KBM-7 (cell line): ENCODE measurements at places on chromosomes 7 and 10.

- DNase-seq: no peak
These were observed 348.5 kb upstream of the PRKCQ start for GRCh38 chr10:6928586-6928985.

- no peak for DNase-seq
These were observed 146.5 kb downstream of the SFMBT2 start for GRCh38 chr10:7264313-7264756.

DNA sequence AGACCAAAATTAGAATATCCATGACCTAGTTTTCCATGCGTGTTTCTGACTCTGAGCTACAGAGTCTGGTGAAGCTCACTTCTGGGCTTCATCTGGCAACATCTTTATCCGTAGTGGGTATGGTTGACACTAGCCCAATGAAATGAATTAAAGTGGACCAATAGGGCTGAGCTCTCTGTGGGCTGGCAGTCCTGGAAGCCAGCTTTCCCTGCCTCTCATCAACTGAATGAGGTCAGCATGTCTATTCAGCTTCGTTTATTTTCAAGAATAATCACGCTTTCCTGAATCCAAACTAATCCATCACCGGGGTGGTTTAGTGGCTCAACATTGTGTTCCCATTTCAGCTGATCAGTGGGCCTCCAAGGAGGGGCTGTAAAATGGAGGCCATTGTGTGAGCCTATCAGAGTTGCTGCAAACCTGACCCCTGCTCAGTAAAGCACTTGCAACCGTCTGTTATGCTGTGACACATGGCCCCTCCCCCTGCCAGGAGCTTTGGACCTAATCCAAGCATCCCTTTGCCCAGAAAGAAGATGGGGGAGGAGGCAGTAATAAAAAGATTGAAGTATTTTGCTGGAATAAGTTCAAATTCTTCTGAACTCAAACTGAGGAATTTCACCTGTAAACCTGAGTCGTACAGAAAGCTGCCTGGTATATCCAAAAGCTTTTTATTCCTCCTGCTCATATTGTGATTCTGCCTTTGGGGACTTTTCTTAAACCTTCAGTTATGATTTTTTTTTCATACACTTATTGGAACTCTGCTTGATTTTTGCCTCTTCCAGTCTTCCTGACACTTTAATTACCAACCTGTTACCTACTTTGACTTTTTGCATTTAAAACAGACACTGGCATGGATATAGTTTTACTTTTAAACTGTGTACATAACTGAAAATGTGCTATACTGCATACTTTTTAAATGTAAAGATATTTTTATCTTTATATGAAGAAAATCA is 35.5 kb downstream of the CAV1 start:
- no peak for DNase-seq

GRCh38 chr10:61942604-61943461 is 41.3 kb downstream of the ARID5B start:
- DNase-seq: no peak

- no peak for DNase-seq
These were observed 13.3 kb downstream of the SLC37A3 start for GRCh38 chr7:140384894-140385545.

GRCh38 chr7:79452032-79452494 is 1.4 kb downstream of the MAGI2 start:
- DNase-seq: no peak

- peak; percentile 98 for DNase-seq
These were observed at the start of gene ZNF503 for GRCh38 chr10:75401569-75402485. Gene ZNF503 (minus strand): TSS chr10:75401764. CDS start chr10:75401419, 345 bp downstream.

- no peak for DNase-seq
These were observed 31.5 kb upstream of the EFCAB10 start for GRCh38 chr7:105612806-105613205.

GRCh38 chr10:112082120-112082519 is 101.4 kb downstream of the GPAM start:
- DNase-seq: no peak

- DNase-seq: no peak
These were observed 636.1 kb upstream of the FZD8 start for GRCh38 chr10:36278176-36278575.

- DNase-seq: no peak
These were observed 262.0 kb upstream of the NRP1 start for GRCh38 chr10:33596422-33596821.

DNA sequence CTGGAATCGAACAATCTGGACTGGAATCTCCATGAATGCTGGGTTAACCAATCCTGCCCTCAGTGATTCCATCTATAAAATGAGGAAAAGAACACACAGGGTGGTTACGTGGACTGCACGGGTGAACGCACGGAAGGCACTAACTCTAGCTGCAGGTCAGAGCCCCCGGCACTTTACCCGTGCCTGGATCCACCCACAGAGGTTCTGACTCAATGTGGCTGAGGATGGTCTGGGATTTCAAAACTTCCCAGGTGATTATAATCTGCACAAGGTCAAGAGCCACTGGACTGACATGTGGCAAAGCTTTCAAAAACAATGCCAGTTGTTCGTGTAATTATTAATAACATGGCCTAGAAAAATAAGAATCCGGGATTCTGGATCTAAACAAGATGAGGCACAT is 29.2 kb downstream of the KIAA1549 start:
- DNase-seq: no peak

DNA sequence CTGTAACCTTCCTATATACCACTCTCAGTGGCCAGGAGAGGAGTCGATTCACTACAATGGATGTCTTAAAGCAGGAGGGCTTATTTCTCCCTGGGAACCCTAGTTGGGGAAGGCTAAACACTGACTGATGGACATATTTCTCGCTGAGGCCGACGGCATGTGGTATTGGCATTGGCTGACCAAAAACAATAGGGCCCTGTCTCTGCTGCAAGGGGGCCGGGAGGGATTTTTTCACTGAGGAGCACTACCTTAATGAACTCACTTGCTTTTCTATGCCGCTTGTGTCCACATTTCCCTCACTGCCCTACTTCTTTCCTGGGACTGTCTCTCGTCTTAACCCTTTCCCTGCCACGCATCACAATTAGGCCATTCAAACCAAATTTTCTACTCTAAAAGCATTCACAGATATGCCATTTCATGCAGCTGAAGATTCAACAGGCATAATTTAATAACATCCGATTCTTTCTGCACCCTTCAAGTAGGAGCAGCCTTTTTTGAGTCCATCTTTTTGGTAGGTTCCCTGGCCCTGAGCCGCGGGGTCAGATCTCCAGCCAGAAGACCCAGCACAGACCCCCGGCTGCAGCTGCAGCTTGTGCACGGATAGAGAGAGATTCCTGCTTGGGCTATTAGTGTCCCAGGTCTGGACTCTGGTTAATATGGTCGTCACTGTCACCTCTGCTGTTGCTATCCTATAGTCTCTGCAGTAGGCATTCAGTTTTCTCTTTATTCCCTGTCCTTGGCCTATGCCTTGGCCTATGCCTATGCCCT is 118.7 kb downstream of the HIPK2 start:
- DNase-seq: no peak

DNA sequence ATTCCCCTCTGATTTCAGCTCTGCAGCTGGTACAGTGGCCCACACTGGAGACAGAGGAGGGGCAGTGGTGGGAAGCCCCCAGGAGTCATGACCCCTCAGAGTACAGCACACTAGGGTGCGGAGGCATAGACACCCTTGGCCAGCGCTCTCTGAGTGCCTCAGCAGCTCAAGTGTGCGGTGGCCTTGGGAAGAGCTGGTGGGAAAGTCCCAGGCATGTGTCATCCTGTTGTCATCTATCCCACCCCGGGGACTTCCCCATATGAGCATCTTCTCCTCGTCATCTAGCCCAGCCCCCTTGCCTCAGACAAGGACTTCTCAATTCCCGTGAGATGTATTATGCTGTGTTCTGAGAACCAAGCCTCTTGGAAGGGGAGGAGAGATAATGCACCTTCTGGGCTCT is 15.6 kb upstream of the PPIF start:
- peak; percentile 44 for DNase-seq

DNA sequence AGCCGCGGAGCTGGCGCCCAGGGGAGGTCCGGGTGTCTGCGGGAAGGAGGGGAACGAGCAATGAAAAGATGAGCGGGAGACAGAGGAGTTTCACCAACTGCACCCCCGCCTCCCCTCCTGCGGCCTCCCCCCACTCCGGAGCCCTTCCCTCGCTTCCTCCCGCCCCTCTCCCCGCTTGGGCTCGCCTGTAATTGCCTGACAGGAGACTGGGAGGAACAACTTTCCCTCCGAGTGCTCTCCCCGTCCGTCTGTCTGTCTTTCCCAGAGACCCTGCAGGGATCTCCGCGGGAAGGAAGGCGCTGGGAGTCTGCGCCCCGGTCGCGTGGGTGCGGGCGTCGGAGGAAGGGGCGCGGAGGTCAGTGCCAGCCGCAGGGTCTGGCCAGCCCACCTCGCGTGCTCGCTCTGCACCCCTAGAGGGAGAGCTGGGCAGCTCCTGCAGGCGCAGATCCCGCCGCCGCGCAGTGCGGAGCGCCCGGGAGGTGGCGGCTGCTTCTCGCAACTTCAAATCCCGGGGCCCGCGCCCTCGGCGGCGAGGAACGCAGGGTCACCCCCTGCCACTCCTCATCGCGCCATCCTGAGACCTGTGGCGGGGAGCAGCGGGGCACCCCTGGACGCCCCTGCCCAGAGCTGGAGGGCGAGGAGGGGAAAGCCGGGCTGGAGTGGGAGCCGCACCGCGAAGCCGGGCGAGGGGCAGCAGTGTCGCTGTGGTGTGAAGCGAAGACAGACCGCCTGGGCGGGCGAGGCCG is 511 bp upstream of the NRP1 start:
- peak; percentile 87 for DNase-seq

GRCh38 chr7:3005257-3005656 is 38.4 kb downstream of the CARD11 start:
- no peak for DNase-seq

DNA sequence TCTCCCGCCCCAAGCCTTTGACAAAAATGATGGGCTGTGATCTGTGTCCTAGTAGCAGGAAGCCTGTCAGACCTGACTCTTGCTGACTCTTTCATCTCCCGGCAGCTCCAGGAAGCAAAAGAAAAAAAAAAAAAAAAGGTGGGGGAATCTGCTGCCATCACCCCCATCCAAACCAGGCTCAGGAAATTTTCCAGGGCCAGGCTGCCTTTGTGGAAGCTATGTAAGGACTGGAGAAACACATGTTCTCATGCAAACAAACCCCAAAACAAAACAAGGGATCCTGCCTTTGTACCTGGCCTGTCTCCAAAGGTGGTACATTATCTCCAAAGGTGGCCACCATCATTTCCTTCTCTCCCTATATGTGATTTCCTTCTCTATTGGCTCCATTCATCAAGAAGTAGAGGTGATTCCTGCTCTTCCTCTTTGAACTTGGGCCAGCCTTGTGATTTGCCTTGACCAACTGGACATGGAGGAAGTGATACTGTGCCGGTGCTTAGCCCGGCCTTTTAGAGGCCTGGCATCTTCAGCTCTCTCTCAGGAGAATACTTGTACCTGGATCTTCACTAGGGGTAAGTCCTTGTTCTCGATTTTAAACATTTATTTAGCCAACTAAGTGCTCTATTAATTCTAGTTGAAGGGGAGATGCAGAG is 192.2 kb upstream of the SVIL start:
- no peak for DNase-seq

- DNase-seq: no peak
These were observed 47.6 kb upstream of the PDCD4 start for GRCh38 chr10:110824152-110824441.

- DNase-seq: no peak
These were observed 139.8 kb downstream of the CELF2 start for GRCh38 chr10:11157292-11158076.

DNA sequence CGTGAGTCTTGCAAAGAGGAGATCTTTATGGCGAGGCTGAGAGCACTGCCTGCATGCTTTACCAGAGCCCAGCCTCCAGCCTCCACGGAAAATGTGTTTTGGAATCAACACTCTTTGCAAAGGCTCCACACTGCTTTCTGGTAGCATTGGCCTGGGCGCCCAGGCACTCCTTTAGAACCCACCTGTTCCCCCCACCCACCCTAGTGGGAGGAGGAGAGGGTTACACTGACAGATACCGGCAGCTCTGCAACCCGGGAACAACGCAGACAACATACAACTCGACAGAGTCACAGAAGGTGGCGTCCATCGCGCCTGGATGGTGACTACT is 5.5 kb upstream of the MNX1 start:
- DNase-seq: no peak

- peak; percentile 57 for DNase-seq
These were observed 28.6 kb downstream of the PDSS1 start for GRCh38 chr10:26725837-26726727.

- DNase-seq: no peak
These were observed 2.5 kb downstream of the FZD1 start for GRCh38 chr7:91266689-91267090.

DNA sequence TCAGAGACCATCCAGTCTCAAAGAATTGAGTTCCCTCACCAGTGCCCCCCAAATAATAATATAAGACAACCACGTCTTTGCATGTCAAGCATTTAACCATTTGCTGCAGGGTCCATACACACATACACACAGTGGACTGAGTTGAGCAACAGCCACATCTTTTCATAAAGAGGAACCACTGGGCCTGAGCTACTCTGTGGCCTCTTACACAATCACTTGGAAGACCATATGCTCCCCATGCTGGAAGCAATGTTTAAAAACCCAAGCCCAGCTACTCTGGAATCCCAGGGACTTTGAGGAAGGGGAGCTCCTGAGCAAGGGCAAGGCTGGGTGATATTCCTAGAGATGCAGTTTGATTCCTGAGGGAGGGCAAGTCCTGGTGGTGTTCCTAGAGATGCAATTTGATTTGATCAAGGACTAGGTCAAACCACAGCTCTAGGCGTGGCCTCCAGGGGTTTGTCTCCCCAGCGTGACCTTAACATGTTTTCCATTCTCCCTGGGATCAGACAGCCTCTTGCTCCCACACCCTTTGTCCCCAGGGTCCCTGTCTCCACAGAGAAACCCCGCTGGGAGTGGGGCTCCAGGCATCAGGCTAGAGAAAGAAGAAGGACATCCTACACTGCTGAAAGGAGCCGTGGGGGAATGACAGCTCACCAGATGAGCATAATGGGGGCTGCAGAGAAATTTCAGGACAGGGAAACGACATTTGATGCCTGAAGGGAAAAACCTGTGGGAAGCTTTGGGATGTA is 376.2 kb upstream of the MGMT start:
- peak; percentile 40 for DNase-seq

DNA sequence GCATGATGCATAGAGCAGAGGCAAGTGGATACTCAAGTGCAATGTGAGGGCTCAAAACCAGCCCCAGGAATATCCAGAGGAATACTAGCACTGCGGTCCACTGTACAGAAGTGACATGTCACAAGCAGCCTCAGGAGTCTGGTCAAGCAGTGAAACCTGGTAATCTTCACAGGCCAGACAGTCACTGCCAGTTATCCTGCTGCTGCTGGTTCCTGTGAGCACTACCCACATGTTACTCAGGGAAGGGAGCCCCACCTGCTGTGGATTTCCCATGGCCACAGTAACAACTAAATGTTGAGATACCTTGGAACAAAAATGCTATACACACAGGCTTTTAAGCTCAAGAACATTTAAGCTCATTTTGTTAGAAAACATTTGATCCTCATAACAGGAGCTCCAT is 103.0 kb downstream of the RNF133 start:
- DNase-seq: no peak

DNA sequence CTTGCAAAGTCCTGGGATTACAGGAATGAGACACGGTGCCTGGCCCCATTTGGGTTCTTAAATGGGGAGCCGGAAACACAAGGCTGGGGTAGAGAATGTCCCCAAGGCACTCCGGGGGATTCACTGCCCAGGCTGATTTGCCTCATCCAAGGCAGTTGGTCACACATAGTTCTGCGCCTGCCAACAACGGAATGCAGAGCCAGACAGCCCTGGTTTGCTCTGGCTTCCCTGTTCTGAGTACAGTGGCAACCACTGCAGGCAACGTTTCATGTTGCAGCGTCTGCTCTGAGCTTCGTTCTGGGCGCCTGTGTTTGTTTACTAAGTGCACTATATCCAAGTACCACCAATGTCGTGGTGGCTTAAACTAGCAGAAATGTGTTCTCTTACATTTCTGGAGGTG is 61.7 kb upstream of the C1QL3 start:
- no peak for DNase-seq
